A375 (cell line): ENCODE measurements at places on chromosomes 6 and 20. TPM values are rescaled to one million over a fixed set of nuclear protein-coding genes. Genes with fewer than 3 reads are reported as not detected.

The SYCP2 gene
- total RNA-seq = 0.38 and 1.5 TPM in 2 replicates

The APMAP gene
- 88.8 and 92.9 TPM in 2 replicates for total RNA-seq

The FAXC gene
- 2.8 and 5.2 TPM in 2 replicates for total RNA-seq

The BAK1 gene
- 9.9 and 10.7 TPM in 2 replicates for total RNA-seq

The TSHZ2 gene
- 1.1 and 1.5 TPM in 2 replicates for total RNA-seq

The MDFI gene
- total RNA-seq = 1.2 and 1.8 TPM in 2 replicates

The ESF1 gene
- 23.5 and 25.2 TPM in 2 replicates for total RNA-seq

The GHRH gene
- total RNA-seq = not detected in 2 replicates

The LAMA5 gene
- 43.2 and 54.2 TPM in 2 replicates for total RNA-seq

The AGER gene
- 0.64 and 2.6 TPM in 2 replicates for total RNA-seq

The RTF2 gene
- total RNA-seq = 86.5 and 99.4 TPM in 2 replicates

The UBD gene
- total RNA-seq = 0.40 and 1.4 TPM in 2 replicates

The MRPL2 gene
- 31.0 and 31.2 TPM in 2 replicates for total RNA-seq

The B3GALT4 gene
- 1.1 and 2.6 TPM in 2 replicates for total RNA-seq

The GINM1 gene
- total RNA-seq = 19.3 and 22.4 TPM in 2 replicates
